A549 treated with Mapracorat at 1 μM for 4 hours (cell line): ENCODE measurements at places on chromosomes 1 and 21. TPM values are rescaled to one million over a fixed set of nuclear protein-coding genes. Genes with fewer than 3 reads are reported as not detected.

SLC66A1 gene
- 14.9 to 24.7 TPM (median 21.2 TPM) in 5 replicates for total RNA-seq

ADORA3 gene
- total RNA-seq = not detected in 5 replicates

PTPRC gene
- total RNA-seq = not detected in 5 replicates

DNASE2B gene
- total RNA-seq = not detected in 5 replicates

CRNN gene
- total RNA-seq = not detected in 5 replicates
